Thoracic aorta (tissue), 2 donors: ENCODE measurements at places on chromosomes 7 and 10.

GRCh38 chr10:30215141-30215540 lies 133.9 kb downstream of the MTPAP start:
- peaks cover 20% of the 10 kb centered on the region for H3K4me1 ChIP-seq
- H3K36me3 ChIP-seq, result no peaks in the 10 kb centered on the region
- H3K4me3 ChIP-seq, result peak overlapping the region; percentile 27
- no peak for DNase-seq

DNA sequence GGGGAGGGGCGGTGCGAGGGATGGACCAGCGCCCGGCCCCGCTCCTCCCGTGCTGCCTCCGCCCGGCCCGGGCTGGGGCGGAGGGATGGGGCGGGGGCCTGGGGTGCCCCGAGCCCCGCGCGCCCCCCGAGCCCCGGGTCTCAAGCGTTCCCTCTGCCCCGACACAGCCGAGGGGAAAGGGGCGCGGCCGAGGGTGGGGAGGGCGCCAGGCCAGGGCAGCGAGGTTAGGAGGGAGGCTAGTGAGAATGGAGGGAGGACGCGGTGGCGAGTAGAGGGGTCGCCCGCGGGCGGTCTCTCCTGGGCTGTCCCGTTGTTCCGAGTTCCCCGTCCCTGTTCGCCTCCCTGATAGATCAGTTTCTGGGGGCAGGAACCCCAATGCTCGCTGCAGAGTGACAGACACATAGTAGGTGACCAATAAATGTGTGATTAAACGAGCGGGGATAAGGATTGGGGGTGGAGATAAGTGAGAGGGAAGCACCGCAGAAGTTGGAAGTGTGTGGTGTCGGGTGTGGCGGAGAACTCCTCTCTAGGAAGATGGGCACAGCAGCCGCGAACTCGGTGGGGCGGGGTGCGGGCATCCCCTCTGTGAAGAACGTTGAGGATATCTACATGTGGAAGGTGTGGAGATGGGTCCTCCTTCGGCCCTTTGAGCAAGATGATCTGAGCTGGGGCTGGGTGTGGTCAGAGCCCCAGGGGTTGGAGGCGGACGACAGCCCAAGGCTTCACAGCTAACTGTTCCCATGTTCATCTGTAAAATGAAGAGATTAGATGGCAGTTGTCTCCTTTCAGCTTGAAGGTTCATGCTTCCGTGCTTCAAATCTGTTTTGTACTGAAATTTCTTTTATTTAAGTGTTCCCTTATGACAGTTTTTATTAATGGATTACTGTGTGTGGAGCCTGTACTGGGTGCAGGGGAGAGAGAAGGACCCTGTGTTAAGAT lies 580 bp downstream of the ZNF775 start:
- peak overlapping the region; percentile 72 for H3K27ac ChIP-seq
- DNase-seq, result no peak
- peak overlapping the region; percentile 77 for H3K4me3 ChIP-seq
- peaks cover 5% of the 10 kb centered on the region for H3K4me1 ChIP-seq
- H3K27me3 ChIP-seq, result no peaks in the 10 kb centered on the region
- H3K36me3 ChIP-seq, result peaks cover under 1% of the 10 kb centered on the region

GRCh38 chr7:158837790-158838637 lies 8.7 kb upstream of the ESYT2 start:
- DNase-seq, result no peak
- H3K4me1 ChIP-seq, result no peaks in the 10 kb centered on the region
- H3K27ac ChIP-seq, result no peak overlapping the region
- H3K4me3 ChIP-seq, result no peak overlapping the region

DNA sequence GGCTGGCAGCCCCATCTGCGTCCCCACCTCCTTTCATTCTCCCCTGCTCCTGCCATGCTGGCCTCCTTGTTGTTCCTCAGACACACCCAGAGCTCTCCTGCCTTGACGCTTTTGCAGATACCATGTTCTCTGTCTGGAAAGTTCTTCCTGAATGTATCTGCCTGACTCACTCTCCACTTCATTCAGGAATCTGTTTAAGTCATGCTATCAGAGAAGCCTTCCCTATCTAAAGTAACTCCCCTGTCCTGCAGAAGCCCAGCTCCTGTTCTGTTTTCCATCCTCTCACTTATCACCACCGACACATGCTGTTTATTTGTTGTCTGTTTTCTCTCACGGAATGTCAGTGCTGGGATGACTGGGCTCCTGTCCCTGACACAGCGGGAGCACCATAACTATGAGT lies 82.0 kb downstream of the AFAP1L2 start:
- no peaks in the 10 kb centered on the region for H3K27me3 ChIP-seq
- no peaks in the 10 kb centered on the region for H3K36me3 ChIP-seq
- H3K4me1 ChIP-seq, result no peaks in the 10 kb centered on the region
- DNase-seq, result no peak
- H3K4me3 ChIP-seq, result no peak overlapping the region

DNA sequence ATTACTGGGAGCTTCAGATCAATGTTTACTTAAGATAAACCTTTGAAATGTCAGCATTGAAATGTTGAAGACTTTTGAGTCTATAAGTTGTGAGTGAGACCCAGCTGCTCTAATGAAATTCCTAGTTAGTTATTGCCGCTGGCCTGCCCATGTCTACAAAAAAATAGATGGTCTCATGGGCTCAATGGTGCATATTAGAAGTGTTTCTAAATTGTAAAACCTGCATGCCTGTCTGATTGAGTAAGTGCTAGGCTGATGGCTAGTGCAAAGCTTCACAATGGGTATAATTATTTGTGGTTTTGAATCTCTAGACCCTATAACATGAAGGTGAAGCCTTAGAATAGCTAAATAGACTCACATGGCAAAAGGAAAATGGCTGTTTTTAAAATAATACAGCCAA lies 234.5 kb downstream of the SORCS3 start:
- no peaks in the 10 kb centered on the region for H3K4me1 ChIP-seq
- no peak for DNase-seq
- H3K4me3 ChIP-seq, result no peak overlapping the region
- H3K36me3 ChIP-seq, result no peaks in the 10 kb centered on the region
- H3K27ac ChIP-seq, result no peak overlapping the region
- H3K27me3 ChIP-seq, result no peaks in the 10 kb centered on the region

DNA sequence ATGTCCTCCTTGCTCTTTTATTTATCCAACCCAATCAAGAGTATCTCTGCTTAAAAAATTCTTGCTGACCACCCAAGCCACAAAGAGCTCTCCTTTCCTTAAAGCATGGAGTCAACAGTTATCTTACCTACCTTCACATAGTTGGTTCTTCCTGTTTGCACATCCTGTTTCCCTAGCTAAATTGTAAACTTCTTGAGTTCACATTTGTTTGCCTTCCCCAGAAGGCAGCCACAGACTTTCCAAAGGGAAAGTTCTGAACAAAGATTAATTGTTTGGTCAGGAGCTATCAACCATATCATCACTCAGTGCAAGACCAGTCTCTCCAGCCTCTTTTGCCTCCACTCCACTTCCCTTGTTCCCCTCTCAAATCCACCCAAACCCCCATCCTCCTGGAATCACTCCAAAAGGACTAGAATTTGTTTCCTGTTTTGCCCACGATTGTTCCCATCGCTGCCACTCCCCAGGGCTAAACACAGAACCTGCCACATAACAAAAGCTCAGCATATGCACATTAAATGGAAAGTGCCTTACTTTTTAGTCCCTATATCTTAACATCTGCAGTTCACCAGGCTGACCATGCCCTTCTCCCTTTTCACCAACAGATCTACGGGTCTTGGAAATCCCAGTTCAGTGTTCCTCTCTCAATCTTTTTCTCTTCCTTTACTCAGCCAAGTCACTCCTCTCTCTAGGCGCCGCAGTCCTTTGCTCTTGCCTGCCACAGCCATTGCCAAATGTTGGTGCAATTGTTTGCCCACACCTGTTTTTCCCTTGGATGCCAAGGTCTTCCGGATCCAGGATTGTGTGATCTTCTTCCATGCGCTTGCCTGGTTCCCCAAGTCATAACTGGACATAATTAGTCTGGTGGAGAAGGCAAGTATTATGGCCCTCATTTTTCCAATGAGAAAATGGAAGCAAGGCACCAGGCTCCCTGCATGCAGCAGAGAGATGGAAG lies 265.5 kb downstream of the KCNMA1 start:
- H3K36me3 ChIP-seq, result no peaks in the 10 kb centered on the region
- no peaks in the 10 kb centered on the region for H3K27me3 ChIP-seq
- no peak for DNase-seq
- no peak overlapping the region for H3K27ac ChIP-seq
- no peak overlapping the region for H3K4me3 ChIP-seq

GRCh38 chr10:1133495-1134045 lies 77.4 kb downstream of the WDR37 start:
- no peak overlapping the region for H3K27ac ChIP-seq
- H3K4me3 ChIP-seq, result no peak overlapping the region
- H3K36me3 ChIP-seq, result peaks cover 26% of the 10 kb centered on the region
- no peak for DNase-seq
- H3K4me1 ChIP-seq, result no peaks in the 10 kb centered on the region

- H3K36me3 ChIP-seq, result no peaks in the 10 kb centered on the region
- no peak overlapping the region for H3K4me3 ChIP-seq
- no peak overlapping the region for H3K27ac ChIP-seq
- H3K27me3 ChIP-seq, result no peaks in the 10 kb centered on the region
- H3K4me1 ChIP-seq, result peaks cover 8% of the 10 kb centered on the region
- no peak for DNase-seq
These were observed 252.0 kb downstream of the ELMO1 start for GRCh38 chr7:37196676-37197075.

- H3K27ac ChIP-seq, result no peak overlapping the region
- H3K36me3 ChIP-seq, result no peaks in the 10 kb centered on the region
- H3K27me3 ChIP-seq, result no peaks in the 10 kb centered on the region
These were observed 20.2 kb downstream of the SGCE start for GRCh38 chr7:94635687-94636086.

- H3K4me3 ChIP-seq, result no peak overlapping the region
- H3K27ac ChIP-seq, result no peak overlapping the region
- no peak for DNase-seq
- no peaks in the 10 kb centered on the region for H3K36me3 ChIP-seq
- no peaks in the 10 kb centered on the region for H3K4me1 ChIP-seq
- no peaks in the 10 kb centered on the region for H3K27me3 ChIP-seq
These were observed 67.0 kb downstream of the FGFR2 start for GRCh38 chr10:121531076-121531829.

- peak; percentile 76 for DNase-seq
- peak overlapping the region; percentile 79 for H3K27ac ChIP-seq
- H3K27me3 ChIP-seq, result no peaks in the 10 kb centered on the region
- no peak overlapping the region for H3K4me3 ChIP-seq
These were observed 284.7 kb upstream of the AKR1E2 start for GRCh38 chr10:4541292-4541691.

- H3K27ac ChIP-seq, result no peak overlapping the region
- H3K4me3 ChIP-seq, result no peak overlapping the region
- H3K36me3 ChIP-seq, result no peaks in the 10 kb centered on the region
- H3K27me3 ChIP-seq, result no peaks in the 10 kb centered on the region
These were observed 143.9 kb downstream of the HIBADH start for GRCh38 chr7:27518561-27519350.

GRCh38 chr7:107628461-107629064 lies 32.1 kb upstream of the SLC26A4 start:
- DNase-seq, result no peak
- no peaks in the 10 kb centered on the region for H3K36me3 ChIP-seq
- H3K4me3 ChIP-seq, result no peak overlapping the region
- H3K4me1 ChIP-seq, result no peaks in the 10 kb centered on the region
- H3K27ac ChIP-seq, result no peak overlapping the region
- H3K27me3 ChIP-seq, result no peaks in the 10 kb centered on the region

GRCh38 chr7:2101630-2102374 lies 130.9 kb downstream of the MAD1L1 start:
- peaks cover 3% of the 10 kb centered on the region for H3K4me1 ChIP-seq
- no peak for DNase-seq
- H3K27ac ChIP-seq, result no peak overlapping the region
- H3K36me3 ChIP-seq, result no peaks in the 10 kb centered on the region
- no peak overlapping the region for H3K4me3 ChIP-seq

GRCh38 chr7:46478046-46478445 lies 557.0 kb upstream of the IGFBP3 start:
- no peak for DNase-seq
- H3K36me3 ChIP-seq, result no peaks in the 10 kb centered on the region

DNA sequence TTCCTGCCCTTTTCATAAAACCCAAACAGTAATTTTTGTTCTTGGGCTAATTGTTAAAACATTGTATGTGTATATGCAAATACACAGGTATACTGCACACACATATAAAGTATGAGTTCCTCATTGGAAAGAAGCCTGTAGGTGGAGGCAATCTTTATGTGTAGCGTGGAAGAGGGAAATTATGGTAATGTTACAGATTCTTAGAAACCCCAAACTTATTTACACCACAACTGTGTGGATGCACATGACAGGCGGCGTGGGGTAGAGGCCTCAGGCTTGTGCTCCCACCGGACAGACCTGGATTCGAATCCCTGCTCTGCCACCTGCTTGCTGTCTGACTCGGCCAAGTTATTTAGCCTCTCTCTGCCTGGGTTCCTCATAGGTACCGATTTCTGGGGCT lies 223.0 kb downstream of the CELF2 start:
- no peaks in the 10 kb centered on the region for H3K27me3 ChIP-seq
- H3K4me1 ChIP-seq, result peaks cover 21% of the 10 kb centered on the region
- H3K27ac ChIP-seq, result no peak overlapping the region
- H3K36me3 ChIP-seq, result no peaks in the 10 kb centered on the region

- H3K4me3 ChIP-seq, result no peak overlapping the region
- no peak overlapping the region for H3K27ac ChIP-seq
- H3K36me3 ChIP-seq, result no peaks in the 10 kb centered on the region
- no peak for DNase-seq
- no peaks in the 10 kb centered on the region for H3K4me1 ChIP-seq
These were observed 87.3 kb downstream of the PAXIP1 start for GRCh38 chr7:154915600-154915999.

GRCh38 chr10:122181876-122182275 lies 89.2 kb upstream of the BTBD16 start:
- no peak overlapping the region for H3K27ac ChIP-seq
- H3K4me1 ChIP-seq, result peaks cover 27% of the 10 kb centered on the region
- DNase-seq, result no peak
- H3K36me3 ChIP-seq, result no peaks in the 10 kb centered on the region
- no peak overlapping the region for H3K4me3 ChIP-seq

GRCh38 chr10:5999440-6000165 lies 22.3 kb upstream of the IL15RA start:
- no peak overlapping the region for H3K27ac ChIP-seq
- H3K4me1 ChIP-seq, result no peaks in the 10 kb centered on the region
- H3K27me3 ChIP-seq, result no peaks in the 10 kb centered on the region
- DNase-seq, result no peak

GRCh38 chr10:44049301-44050015 lies 335.4 kb downstream of the CXCL12 start:
- no peak overlapping the region for H3K27ac ChIP-seq
- no peaks in the 10 kb centered on the region for H3K36me3 ChIP-seq
- no peak for DNase-seq

- no peaks in the 10 kb centered on the region for H3K4me1 ChIP-seq
- no peak overlapping the region for H3K27ac ChIP-seq
- H3K27me3 ChIP-seq, result no peaks in the 10 kb centered on the region
- no peak overlapping the region for H3K4me3 ChIP-seq
- DNase-seq, result no peak
- no peaks in the 10 kb centered on the region for H3K36me3 ChIP-seq
These were observed 264.7 kb upstream of the TEX47 start for GRCh38 chr7:89060234-89060633.
